ENCODE measurements at places on chromosomes 2 and 18.

- no peak for DNase-seq
Measured at GRCh38 chr2:137987011-137987410, 22.7 kb downstream of the HNMT start.

- no peak for DNase-seq
Measured at GRCh38 chr2:176833671-176834070, 378.9 kb upstream of the HNRNPA3 start.

GRCh38 chr2:215447056-215447455 is 11.2 kb upstream of the FN1 start:
- DNase-seq: no peak

DNA sequence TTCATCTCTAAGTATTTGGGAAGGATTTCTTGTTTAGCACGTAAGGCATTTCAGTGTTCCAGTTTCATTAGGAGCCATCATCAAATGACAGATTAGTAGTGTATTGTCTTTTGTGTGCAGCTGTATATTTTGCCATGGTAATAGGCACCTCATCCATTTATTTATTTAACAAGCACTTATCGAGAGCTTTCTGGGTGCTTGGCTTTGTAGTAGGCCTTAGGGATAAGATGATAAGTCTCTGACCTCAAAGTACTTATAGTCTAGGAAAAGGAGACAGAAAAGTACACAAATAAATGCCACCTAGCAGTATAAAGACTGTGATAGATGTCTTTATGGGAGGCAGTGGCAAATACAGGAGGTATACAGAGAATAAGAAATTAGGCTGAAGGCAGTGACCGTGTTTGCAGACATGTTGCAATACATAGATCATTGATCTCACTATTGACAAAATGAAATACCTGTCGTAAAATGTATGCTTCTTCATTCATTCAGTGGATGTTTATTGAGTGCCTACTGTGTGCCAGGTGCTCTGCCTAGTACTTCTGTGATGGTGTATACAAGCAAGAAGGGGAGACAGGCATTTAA is 265.9 kb downstream of the SETBP1 start:
- no peak for DNase-seq

DNA sequence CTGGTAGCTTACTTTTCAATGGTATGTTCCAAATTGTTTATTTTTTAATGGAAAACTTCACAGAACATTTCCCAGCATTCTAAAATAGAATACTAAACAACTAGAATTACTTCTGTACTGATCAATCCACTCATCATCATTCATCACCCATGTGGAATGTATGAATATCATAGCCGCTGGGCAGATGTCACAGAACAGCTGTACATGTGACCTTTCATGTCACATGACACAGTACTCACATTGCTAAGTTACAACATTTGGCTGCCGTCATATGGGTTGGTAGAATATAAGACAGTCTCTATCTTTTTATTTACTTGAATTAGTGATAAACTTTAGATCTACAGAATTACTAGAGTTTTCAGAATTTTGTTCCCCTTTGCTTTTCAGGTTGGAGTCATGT is 387.6 kb downstream of the ZEB2 start:
- no peak for DNase-seq

DNA sequence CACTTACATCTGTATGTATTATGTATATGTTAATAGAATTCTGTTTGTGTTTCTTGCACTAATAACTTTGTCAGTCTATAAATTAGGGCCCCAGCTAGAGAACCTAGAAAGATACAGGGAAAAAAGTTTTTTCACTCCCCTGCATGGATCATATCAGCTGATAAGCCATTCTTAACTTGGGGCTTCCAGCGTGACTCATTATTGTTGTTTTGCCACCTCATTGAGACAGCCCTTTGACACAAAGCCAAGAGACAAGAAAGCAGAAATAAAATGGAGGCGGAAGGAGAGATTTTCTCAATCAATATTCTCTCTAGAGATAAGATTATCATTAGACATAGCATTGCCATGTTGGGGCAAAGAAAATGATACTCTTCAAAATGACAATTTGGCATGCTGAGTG is 93.4 kb downstream of the AKAIN1 start:
- no peak for DNase-seq

DNA sequence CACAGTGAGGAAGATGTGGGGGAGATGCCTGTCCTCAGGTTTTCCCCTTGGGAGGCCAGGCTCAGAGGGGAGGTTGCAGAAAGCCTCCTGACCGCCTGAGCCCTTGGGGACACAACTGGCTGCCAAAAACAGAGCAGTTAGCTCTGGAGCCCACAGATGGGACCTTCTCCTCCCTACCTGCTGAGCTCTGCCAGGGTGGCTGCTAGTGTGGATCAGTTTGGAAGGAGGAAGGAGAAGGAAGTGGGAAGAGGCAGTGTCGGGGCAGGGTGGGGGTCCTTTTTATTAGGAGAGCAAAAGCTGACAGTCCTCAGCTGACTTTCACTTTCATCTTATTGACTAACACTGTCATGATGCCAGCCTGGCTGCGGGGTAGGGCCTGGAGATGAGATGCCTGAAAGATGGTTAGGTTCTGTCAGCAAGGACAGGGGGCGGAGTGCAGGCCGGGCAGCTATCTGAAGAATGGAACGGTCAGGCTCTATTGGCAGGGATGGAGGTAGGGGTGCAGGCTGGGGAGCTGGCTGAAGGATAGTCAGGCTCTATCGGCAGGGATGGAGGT is 188.5 kb upstream of the HDAC4 start:
- DNase-seq: no peak

DNA sequence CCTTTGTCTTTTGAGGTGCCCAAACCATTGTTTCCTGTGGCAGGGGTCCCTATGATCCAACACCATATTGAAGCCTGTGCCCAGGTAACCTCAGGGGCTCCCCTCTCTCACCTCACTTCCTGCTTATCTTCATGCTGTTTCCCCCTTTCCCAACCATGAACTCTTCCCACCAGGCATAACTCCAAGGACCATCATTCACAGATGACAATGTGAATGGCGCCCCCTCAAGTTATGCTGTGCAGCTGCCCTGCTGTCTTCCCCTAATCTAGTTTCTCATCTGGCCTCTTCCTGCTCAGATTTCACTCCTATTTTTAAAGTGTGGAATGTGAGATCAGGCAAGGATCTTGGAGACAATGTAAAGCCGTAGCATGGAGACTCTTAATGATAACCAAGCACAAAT is 1.4 kb downstream of the GMPPA start:
- no peak for DNase-seq

DNA sequence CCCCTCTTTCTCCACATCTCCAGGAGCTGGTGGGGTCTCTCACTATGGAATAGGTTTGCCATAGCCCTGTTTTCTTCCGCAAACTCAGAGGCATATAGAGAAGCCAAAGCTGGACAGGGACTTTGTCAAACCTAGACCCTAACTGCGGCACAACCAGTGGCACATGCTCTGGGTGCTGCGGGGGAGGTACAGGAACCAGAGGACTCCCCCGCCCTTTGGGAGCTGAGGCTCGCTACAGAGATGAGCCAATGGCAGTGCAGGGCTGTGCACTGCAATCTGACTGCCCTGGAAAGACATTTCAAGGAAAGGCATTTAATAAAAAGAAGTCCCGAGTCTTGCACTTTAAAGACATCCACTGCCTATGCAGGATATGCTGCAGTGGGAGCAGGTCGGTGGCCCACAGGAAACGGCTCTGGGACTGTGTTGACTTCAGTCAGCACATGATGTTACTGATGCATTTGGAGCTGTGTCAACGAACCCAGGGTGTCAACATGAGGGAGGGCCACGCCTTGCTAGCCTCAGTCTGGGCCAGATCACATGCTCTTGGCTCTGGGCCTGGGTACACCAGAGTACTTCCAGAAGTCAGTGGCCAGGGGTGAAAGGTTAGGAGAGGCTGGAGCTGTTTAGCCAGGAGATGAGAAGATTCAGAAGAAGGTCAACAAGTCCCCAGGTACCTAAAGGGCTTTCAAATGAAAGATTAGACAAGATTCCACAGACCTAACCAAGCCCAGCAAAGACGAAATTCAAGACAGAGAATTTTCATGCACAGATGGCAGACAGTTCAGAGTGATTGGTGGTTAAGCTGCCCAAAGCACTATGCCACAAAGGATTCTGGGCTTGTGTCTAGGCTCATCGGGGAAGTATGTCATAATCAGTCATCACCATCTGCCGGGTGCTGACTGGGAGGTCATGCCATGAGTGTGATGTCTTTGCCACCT is 8.2 kb downstream of the SLC35F6 start:
- DNase-seq: no peak

DNA sequence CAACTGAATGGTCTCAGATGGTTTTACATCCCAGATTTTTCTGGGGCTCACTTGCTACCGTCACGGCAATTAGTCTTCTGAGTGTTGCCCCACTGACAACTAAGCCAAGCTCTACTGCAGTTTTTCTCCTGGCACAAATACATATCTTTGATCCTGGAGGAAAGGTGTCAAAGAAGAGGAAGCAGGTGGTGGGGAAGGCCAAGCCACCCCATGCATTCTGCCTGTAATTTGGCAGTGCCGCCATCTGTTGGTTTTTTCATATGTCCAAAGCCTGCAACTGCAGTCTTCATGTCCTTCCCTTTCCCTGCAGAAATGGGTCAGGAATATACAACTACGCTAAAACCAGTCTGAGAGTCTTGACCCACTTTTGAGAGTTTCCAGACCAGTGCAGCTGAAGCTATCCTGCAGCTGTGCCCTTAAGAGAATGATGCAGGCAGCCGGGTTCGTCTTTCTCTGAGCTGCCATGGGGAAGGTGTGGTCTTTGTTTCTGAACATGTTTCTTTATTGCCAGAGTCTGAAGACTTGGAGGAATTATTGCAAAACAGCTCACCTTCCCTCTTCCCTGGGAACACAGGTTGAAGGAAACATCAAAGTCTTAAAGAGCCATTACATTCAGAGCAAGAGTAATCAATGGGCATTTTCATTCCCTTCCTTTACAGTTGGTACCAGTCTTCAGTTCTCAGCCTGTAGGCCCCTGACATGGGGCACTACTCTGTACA is 71.8 kb upstream of the ATL2 start:
- no peak for DNase-seq

DNA sequence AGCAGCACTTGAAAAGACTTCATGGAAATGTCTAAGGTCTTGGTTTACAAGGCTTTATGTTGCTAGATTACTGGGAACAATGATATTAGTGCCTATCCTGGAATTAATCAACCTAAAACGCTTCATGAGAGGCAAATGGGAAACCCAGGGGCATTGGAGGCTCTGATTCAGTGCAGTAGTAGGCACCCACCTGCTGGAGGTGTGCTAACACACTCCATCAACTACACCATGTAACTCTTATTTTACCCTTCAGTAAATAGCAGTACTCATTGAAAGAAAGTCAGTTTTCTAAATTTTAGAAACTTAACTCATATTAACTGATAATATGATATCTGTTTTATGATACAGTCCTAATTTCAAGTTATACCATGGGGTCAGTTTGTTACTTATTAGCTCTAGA is 17.4 kb upstream of the HNRNPA3 start:
- no peak for DNase-seq

- DNase-seq: no peak
Measured at GRCh38 chr2:102367331-102367971, 11.9 kb downstream of the IL18R1 start.

DNA sequence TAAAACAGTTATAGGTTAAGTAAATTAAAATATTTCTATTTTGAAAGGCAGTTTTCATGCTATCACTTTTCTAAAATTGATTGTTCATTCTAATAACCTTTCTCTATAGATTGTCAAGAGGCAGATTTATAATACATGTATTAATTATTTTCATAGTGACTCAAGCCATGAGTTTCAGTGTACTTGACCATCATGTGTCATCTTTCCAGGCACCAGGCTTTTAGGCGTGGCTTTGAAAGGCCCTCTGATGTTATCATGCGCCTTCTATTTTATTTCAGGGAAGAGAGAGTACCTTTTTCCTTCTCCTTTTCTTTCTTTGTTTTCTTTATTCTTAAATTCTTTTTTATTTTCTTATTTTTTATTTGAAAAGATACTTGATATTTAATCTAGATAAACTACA is 128.3 kb upstream of the ETAA1 start:
- DNase-seq: no peak

DNA sequence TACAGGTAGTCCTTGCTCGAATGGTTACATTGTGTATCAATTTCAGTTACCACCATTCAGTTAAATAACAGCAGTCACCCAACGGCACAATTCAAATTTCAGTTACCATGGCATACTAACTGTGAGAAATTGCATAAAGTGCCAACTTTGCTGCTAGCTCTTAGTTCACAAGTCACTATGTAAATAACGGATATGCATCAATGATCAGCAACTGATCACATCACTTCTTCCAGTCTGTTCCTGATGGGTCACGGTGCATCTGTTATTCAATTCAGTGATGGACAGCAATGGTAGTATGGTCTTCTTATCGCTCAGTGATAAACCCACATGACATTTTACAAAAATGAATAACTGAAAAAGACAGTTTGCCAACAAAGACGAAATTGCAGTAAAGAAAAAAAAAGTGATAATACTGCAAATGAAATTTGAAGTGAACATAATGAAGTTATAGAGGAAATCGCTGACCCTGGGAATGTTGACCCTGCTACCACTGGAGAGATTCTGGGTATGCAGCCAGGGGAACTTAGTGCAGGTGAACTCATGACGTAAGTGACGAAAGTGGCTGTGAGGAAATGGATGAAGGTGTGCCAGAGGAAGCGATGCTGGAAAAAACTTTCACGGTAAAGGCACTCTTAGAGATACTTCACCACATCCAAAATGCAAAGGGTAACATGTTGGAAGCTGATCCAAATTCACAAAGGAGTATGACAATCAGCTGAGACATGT is 25.9 kb upstream of the RAPGEF4 start:
- no peak for DNase-seq

DNA sequence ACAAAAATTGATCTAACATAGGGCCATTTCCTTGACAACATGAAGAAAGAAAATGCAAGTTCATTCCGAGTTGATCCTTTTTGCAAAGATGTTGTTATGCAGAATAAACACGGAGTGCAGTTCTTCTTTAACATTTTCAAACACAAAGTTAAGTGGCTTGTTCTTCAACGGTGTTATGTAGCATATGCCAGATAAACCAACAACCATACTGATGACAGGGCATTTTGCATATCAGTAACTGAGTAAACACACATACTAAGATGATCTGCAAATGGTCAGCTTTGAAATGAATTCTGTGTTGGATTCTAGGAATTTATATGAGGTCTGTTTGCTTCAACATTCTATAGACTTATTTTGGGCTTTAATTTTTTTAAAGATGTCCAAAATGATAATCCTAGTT is 266.4 kb downstream of the GPD2 start:
- DNase-seq: no peak

- DNase-seq: no peak
Measured at GRCh38 chr2:235861383-235861782, 306.8 kb downstream of the GBX2 start.

GRCh38 chr2:204228169-204228886 is 291.8 kb downstream of the ICOS start:
- DNase-seq: peak; percentile 42

All from NT2/D1 (cell line).